M059J (cell line): ENCODE measurements at places on chromosomes 4 and X.

DNA sequence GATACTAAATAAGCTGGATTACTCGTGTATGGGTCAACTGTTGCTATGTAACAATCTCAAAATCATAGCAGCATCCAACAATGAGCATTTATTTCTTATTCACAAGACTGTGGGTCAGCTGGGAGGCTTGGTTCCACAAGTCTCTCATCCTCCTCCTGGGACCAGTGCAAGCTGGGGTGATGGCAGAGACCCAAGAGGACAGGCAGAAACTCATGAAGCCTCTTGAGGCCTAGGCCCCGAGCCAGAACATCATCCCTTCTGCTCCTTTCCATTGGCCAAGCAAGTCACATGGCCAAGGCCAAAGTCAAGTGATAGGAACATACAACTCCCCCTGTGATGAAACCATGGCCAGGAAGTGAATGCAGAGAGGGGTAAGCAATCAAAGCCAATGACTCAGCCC is 422.1 kb downstream of the BCOR start:
- DNase-seq = peak; percentile 18

GRCh38 chrX:153474266-153474665 is 3.9 kb upstream of the HAUS7 start:
- no peak for DNase-seq

DNA sequence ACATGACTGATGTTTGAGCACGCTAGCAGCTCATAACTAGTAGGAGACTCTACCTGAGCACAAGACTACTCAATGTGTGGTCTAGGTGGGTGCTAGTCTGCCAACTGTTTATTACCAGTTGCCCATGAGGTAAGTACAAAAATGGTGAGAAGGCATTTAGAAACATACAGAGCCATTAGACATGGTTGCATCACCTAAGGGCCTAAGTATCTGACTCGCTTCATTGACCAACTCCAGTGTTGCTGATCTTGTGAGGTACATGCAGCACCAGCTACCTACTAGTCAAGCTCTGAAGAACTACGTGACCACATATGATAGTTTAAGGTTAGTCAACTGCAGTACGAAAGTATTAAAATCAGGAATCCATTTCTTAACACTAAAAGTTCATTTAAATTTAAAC is 39.9 kb downstream of the APBB2 start:
- peak; percentile 51 for DNase-seq

DNA sequence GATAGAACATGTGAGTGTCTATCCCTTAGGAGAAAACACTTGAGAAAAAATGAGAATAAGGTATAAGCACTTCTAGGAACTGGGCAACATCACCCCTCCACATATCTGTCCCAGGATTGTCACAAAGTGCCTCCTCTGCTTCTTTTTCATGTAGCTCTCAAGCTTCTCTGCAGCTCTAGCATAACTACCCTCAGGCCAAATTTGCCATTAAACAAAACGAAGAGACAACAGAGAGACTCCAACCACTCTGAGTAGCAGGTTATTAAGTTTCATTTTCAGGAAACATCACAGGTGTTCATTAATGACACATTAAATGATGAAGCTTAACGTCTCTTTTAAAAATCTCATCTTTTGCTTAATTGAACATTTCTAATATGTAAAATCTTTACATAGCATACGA is 580.0 kb downstream of the GALNTL6 start:
- no peak for DNase-seq

DNA sequence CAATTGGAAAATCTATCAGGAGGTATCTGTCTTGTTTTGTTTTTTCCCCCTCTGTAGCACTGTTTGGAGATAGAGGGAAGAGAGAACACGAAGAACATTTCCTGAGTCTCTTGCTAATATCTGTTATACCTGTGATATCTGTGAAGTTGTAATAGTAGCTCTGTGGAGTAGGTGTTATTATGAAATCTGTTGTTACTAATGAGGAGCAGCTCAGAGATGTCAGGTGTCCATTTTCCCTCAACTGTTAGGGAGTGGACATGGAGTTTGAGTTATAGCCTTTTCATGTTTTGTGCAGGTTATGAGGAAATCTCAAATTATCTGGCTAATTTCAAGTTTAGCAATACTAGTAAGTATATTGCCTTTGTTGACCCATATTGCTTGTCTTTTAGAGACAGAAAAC is 52.4 kb downstream of the SEC24B start:
- no peak for DNase-seq

DNA sequence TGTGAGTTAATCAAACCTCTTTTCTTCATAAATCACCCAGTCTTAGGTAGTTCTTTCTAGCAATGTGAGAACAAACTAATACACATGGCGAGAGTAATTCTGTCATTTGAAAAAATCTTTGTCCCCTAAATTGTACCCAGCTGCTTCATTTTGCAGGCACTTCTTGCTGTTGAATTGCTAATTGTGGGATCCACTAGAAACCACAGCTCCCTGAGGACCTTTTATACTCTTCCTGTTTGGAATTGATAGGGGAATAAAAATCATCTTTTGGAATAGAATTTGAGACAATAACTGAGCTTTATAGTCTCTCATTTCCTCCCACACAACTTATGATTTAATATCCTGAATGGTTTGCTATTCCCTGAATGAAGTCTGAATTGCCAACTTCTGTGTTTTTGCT is 170.2 kb downstream of the PACRGL start:
- no peak for DNase-seq

- peak; percentile 94 for DNase-seq
Measured at GRCh38 chr4:182240161-182241130, 2.8 kb upstream of the TENM3 start.

DNA sequence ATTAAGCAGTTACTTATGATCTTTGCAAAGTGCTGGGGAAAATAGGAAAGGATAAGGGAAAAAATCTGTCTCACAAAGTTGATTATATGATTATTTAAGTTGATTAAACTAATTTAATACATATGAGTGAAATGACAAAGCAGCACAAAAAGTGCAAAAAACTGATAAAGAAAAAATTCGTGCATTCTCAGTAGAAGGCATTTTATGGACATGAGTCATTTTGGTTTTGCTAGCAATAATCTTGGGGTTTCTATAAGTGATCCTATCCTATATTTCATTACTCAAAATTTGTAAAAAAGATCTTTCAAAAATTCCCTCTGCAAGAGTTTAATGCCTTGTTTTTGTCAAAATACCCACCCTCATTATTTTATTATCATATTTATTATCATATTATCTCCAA is 224.2 kb upstream of the ANXA10 start:
- no peak for DNase-seq

DNA sequence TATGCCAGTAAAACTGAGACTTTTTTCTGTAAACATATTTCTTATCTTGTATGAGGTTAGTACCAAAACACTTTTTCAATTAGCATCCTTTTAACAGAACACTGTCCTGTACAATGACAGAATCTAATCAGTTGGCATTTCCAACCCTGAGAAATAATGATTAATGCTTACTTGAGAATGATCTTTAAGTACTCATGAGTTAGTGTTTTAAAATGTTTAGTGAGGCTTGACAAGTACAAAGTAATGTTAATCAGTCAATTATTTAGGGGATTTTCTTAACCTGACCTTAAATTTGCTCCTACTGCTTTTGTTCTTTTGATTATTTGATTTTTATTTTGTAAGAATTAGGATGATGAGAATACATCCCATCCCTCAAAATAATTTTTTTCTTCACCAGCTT is 496.5 kb downstream of the RPA4 start:
- DNase-seq = no peak

GRCh38 chr4:186149872-186150271 is 41.5 kb upstream of the CYP4V2 start:
- DNase-seq = peak; percentile 38

DNA sequence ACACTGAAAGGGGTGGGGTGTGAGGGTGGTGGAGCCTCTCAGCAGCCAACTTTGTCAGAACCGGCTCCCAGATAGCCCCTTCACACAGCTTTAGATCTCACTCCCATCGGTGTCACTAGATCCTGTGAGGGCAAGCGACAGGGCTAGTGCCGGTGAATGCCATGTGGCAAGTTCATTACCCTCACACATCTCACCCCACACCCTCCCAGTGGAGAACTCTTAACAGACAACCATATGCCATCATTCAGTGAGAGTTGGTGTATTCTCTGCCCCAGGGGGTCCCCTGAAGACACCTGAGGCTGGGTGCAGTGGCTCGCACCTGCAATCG is 15.3 kb downstream of the SEPTIN6 start:
- DNase-seq = no peak

DNA sequence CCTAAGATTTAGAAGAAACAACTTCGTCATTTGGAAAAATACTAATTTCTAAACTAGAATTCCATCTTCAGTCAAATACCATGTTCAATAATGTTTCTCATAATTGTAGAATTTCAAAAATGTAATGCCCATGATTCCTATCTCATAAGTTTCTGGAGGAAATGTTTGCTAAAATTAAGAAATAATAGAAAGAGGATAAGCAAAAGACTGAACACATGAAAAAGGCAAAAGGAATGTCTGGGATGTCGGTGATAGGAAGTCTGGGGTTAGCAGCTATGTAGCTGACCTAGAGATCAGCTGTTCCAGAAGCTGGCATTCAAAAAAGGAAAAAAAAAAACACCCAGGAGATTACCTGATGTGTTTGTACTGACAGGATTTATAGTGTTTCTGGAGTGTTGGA is 18.9 kb upstream of the PCDH10 start:
- peak; percentile 24 for DNase-seq
